ENCODE measurements at places on chromosomes 13 and 19.
A peak's percentile ranks its signal among the peaks of the same experiment; 100 is the strongest.

DNA sequence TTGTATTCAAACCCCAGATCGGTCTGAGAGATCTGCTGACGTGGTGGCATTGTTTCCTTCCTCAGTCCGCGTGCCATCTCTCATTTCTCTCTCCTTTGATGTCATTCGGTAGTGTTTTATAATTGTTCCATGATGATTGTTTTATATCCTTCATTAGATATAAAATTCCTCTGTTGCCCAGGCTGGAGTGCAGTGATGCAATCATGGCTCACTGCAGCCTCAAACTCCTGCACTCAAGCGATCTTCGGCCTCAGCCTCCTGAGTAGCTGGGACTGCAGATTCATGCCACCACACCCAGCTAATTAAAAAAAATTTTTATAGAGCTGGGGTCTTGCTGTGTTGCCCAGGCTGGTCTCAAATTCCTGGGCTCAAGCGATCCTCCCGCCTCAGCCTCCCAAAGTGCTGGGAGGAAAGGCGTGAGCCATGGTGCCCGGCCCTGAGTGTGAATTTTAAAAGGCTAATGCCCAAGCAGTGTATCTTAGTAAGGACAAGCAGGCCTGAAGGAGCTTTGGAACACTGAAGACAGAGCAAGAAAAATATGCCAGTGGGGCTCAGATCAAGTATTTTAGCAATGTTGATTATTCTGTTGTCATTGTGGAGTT lies 5.3 kb downstream of the ZNF57 start:
- no peak for DNase-seq

DNA sequence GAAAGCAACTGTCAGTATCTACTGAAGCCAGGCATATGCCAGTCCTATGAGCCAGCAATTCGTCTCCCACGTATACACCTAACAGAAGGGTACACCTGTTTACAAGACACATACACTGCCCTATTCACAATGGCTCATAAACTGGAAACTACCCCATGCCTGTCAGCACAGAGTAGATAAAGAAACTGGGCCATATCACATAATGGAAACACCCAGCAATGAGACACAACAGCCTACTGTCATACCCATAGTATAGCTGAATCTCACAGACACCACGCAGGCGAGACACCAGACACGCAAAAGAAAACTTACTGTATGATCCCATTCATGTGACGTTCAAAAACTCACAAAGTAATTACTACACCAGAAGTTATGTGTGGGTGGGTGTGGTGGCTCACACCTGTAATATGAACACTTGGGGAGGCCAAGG lies 15.7 kb downstream of the NOSIP start:
- peak; percentile 23 for DNase-seq

DNA sequence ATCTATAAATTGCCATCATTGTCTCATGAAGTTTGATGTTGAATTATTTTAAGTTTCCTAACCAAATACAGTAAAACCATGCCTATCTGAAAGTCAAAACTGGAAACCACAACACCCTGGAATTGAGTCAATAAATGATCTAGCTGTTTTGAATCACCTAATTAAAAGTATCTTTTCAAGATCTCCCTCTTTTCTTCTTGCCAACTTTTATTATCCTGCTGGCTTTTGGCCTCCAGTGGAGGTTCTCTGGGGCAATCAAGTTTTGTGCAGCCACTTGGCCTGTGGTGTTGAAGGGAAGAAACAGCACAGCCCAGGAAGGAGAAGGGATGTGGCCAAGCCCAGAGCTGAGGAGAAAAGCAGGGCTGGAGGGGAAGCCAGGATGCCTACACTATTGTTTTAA lies 255.4 kb downstream of the COG6 start:
- DNase-seq, result no peak

GRCh38 chr13:33544308-33544707 lies 258.8 kb upstream of the STARD13 start:
- DNase-seq, result no peak

- no peak for DNase-seq
Observed at GRCh38 chr13:21901811-21902708, 231.2 kb downstream of the FGF9 start.

- no peak for DNase-seq
Observed at GRCh38 chr13:92074658-92075057, 676.2 kb downstream of the GPC5 start.

- DNase-seq, result no peak
Observed at GRCh38 chr19:3813473-3814392, 27.6 kb upstream of the MATK start.

DNA sequence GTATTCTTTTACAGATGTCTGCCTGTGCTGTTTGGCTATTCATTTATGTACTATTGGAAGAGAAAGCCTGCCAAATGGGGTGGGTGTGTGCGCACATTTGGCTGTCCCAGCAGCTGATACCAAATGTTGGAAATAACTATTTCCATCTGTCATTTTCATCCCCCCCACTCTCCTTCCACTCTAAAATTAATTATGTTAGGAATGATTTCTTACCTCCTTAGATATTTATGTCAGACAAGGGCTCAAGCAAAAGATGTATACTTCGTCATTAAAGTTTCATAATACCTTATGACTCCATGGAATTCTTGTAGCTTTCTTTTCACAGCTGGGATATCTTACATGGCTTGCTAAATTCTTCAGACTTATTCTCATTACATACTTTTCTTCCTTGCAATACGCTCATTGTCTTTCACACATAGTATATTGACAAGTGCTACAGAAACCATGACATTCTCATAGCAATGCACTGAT lies 18.6 kb downstream of the ITM2B start:
- no peak for DNase-seq

DNA sequence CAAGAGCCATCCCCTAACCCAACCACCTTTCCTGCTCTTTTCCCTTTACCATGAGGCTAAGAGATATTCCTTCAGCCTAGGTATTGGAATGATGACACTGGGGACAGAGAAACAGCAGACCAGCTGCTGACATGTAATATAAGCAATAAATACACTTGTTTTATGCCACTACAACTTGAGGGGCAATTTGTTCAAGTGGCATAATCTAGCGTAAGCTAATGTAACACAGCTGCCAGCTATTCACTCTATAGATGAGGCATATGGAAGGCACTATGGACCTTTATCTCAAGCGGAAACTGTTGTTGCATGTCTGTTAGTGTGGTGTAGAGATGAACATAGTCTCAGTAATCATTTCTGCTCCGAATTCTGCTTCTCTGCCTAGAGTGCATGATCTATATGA lies 111.1 kb downstream of the STARD13 start:
- no peak for DNase-seq

GRCh38 chr13:92967923-92968322 lies 258.7 kb upstream of the GPC6 start:
- no peak for DNase-seq

DNA sequence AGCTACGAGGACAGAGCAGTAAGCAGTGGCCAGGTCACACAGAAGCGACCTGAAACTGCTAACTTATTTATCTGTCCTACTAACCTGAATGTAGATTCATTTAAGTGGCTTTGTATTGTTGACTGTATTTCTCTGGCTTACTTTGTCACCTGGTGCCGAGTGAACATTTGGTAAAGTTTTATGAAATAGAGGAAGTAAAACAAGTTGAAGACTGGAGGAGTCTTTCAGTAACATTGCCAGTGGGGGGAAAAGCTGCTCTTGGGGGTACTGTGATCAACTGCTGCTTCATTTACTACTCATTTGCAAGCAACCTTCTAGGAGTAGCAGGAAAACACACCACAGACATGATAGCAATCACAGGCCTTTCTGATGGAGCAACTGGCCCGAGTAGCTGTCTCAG lies 615.0 kb downstream of the FGF9 start:
- no peak for DNase-seq

- no peak for DNase-seq
Observed at GRCh38 chr13:27266917-27267316, 3.7 kb upstream of the RASL11A start.

DNA sequence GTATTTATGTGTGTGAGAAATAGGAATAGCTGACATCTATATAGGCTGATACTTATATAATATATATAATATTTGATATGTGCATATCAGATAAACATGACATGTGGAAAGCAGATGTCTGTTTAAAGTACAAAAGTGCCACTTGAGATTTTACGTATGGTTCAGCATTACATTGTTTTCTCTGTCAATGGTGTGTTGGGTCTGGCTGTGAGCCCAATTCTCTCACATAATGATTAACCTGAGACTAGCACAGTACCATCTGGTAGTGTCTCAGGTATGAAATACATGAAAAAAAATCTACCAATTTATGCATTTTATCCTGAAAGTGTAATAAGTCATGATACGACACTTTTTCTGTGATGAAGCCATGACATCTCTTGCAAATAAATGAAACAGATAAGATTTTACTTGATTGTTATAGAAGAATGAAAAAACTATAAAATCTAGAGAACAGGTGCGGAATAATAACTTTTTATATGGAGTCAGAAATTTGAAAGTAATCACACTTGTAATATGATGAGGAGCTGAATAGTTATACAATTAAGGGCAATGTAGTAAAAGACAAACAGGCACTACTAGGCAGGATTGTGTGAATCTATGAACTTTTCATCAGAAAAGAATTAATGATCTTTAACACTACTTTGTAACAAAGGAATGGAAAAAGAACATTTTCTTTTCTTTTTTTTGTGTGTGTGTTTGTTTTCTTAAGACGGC lies 1405.0 kb downstream of the OLFM4 start:
- DNase-seq, result no peak

DNA sequence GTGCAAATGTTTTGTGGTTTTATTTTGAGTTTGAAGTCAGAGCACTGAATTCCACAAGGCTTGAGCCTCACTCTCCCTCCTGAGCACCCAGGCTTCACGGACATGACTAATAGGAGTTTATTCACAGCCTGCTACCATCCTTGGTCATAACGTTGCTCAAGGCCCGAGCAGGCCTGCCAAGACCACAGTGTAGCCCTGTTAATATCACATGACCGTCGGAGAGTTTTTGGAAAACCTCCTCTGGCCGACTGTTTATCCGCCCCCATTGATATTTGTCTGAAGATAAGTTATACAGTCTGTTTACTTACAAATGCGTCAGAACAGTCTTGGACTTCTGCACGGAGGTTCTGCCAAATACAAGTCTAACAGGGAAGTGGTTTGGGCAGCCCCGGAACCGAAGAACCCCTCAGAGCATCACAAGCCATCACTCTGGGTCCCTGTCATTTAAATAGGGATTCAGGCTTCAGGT lies 89.9 kb downstream of the COL4A2 start:
- DNase-seq, result no peak

GRCh38 chr13:80296638-80297037 lies 44.3 kb downstream of the SPRY2 start:
- DNase-seq, result no peak

- DNase-seq, result no peak
Observed at GRCh38 chr19:46367426-46367825, 20.5 kb downstream of the PPP5C start.

DNA sequence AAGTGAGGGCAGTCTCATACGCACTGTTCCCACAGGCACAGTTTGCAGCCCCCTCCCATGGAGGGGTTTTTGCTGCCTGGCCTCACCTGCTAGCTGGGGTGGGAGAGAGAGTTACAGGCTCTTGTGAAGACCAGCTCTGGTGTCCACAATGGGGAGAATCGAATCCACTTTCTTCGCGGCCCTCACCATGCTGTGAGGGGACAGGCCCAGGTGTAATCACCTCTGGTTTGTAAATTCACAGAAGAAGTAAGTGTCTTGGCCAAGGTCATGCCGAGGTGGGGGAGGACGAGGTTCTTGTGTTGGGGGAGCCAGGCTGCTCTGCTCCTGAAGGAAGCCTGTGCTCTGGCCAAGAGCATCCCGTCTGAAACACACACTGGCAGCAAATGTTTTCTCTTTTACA lies 39.5 kb downstream of the TEX29 start:
- DNase-seq, result no peak

- no peak for DNase-seq
Observed at GRCh38 chr13:91804724-91805123, 406.3 kb downstream of the GPC5 start.

DNA sequence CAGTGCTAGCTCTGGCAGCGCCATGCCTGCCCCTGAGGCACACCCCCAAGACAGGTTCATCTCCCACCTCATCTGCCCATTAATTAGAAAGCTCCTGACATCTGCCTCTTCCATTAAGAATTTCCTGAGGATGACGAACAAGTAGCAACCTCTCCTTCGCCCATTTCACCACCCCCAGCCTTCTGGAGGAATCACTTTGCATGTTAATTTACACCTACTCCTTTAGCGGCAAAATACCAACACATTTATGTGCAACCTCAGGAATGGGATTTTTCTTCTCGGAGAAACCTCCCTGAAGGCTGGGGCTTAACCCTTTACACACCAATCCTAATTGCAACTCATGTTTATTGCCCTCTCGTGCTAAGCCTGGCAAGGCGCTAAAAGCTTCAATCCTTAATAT lies 13.8 kb downstream of the SLC7A1 start:
- no peak for DNase-seq

- no peak for DNase-seq
Observed at GRCh38 chr13:85019121-85019520, 780.1 kb downstream of the SLITRK6 start.

DNA sequence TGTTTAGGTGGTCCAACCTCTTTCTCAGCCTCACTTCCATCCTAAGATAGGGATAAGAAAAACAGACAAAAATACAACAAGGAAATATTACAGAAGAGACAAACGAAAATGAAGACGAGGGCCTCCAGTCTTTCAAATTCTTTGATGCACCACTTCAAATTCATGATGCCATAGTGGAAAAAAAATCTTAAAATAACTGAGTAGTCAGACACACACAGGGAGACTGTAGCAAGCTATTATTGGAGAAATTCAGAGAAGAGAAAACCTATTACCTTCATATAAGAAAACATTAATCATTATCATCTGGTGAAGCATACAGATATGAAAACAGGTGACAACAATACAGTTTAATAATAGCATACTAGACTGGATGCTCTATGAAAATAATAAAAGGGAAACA lies 548.2 kb downstream of the KCTD12 start:
- no peak for DNase-seq

DNA sequence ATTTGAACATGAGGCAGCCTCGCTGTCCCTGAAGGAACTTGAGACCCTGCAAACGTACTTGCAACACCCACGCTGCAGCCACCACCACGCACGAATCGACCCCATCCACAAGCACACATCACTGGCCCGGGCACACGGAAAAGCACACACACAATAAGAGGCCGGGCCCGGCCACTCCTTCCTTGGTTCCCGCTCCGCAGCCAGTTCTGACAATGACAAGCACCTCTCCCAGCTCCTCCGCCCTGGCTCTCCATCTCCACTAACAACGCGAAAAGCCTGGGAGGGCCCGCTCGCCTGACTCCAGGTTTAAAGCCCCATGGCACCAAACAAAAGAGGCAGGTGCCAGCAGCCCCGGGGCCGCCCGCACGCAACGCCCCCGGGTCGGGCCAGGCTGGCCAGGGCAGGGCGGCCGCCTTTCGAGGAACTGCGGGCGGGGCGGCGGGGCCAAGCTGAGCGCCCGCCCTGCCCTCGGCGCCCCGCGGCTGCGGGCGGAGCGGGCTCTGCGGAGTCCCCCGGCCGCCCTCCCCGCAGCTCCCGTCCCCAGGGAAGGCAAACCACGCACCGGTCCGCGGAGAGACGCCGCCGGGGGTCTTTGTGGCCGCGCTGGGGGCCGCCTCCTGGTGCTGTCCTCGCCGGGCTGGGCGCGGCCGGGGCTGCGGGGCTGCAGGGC lies 495 bp downstream of the DCLK1 start:
- no peak for DNase-seq

GRCh38 chr13:35978607-35979316 lies 152.4 kb downstream of the DCLK1 start:
- DNase-seq, result no peak

Data from CD4-positive, alpha-beta T cell treated with Interleukin-15 for 1 hour (primary cell).